ENCODE measurements at places on chromosomes 7 and 10. TPM values are rescaled to one million over a fixed set of nuclear protein-coding genes. Genes with fewer than 3 reads are reported as not detected.

Gene GHRHR
- total RNA-seq: not detected

Gene AGMO
- total RNA-seq: 0.93 TPM

Gene SCIN
- under 0.01 TPM for total RNA-seq

Gene XRCC2
- total RNA-seq: 1.6 TPM

Gene CTAGE15
- total RNA-seq: 0.13 TPM

Gene CYP2C19
- total RNA-seq: not detected

Gene ABCB1
- 3.9 TPM for total RNA-seq

Gene GOLGA7B
- total RNA-seq: 0.06 TPM

Gene HTR5A
- total RNA-seq: not detected

Gene KCNIP2
- 1.1 TPM for total RNA-seq

Gene AQP1
- 127 TPM for total RNA-seq

Gene ACTL6B
- not detected for total RNA-seq
